ENCODE measurements at places on chromosomes 12 and 14.
A peak's percentile ranks its signal among the peaks of the same experiment; 100 is the strongest.

GRCh38 chr12:57215668-57216013, 953 bp upstream of the NXPH4 start:
- peak; percentile 71 for DNase-seq

- DNase-seq, result no peak
Observed at GRCh38 chr12:95151406-95151805, 65.9 kb downstream of the FGD6 start.

DNA sequence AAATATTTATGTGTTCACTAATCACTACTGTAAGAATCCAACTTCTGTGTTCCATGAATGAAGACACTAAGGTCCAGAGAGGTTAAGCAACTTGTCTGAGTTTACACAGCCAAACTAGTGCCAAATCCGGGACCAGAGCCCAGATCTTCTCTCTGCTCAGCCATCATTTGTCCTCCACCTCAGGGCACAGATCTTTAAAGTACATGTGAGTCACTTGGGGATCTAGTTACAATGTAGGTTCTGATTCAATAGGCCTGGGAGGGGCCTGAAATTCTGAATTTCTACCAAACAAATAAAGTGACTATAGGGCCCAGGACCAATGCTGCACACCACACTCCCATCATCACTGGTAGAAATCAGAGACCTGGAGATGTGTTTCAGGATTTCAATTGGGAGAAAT, 162.9 kb downstream of the GXYLT1 start:
- DNase-seq, result peak; percentile 36

DNA sequence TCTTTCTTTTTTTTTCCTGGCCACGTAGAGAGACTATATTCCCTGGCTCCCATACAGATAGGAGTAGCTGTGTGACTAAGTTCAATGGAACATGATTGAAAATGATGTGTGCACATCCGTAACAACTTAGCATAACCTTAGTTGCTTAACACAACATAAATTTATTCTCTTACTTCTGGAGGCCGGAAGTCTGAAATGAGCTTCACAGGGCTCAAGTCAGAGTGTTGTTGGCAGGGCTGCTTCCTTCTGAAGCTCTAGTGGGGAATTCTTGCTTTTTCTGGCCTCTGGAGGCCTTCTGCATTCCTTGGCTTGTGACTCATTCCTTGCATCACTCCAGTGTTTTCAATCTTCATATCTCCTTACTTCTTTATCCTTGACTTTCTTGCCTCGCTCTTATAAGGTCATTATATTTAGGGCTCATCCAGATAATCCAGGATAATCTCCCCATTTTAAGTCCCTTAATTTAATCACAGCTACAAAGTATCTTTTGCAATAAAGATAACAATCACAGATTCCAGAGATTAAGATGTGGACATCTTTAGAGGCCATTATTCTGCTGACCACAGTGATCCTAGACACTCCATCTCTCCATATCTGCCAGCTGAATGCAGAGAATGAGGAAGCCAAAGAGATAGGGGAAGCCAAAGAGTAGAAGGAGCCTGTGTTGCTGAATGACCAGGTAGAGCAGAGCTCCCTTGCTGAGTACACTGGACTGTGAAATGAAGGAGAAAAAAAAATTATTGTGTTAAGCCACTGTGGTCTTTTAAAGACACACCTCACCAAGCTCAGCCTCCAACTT, 21.0 kb upstream of the SNX6 start:
- peak; percentile 99 for DNase-seq

DNA sequence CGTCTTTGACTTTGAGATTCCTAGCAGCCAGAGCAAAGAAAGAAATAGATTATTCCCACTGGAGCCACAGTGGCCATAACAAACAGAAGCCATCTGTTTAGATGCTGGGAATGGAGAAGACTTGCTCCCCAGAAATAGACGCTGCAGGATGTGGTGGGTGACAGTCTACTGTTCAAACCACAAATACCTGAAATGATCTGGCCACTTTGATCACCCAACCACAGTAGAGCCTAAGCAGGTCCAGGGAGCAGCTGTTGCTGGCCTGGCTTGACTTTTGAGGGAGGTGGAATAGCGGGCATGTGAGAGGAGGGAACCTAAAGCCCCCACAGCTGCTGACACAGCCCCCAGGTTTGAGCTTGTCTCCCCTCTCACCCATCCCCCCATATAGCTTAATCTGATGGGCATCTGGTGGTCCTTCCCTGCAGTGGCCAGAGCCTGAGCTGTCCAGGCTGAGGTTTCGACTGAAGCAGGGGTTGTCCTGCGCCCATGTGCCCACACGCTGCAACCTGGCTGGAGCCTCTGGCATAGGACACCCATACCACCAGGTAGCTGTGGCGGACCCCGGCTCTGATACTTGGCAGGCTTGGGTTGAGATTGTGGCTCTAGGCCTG, 38.7 kb downstream of the SH2B3 start:
- DNase-seq, result no peak

DNA sequence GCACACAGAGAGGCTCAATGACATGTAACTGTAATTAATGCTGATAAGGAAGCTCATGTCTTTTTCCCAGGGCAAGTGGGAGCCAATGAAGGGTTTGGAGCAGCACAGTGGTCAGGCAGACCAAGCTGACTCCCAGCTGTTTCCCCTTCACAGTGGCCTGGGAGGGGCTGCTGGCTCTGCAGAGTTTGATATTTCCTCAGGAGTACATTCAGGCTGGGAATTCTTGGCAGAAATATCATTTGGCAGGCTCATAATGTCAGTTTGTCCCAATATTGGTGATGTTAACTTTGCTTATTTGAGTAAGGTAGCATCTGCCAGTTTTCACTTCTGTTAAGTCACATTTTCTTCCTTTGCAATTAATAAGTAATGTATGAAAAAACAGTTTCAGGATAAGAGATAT, 247.0 kb downstream of the EMP1 start:
- DNase-seq, result no peak

DNA sequence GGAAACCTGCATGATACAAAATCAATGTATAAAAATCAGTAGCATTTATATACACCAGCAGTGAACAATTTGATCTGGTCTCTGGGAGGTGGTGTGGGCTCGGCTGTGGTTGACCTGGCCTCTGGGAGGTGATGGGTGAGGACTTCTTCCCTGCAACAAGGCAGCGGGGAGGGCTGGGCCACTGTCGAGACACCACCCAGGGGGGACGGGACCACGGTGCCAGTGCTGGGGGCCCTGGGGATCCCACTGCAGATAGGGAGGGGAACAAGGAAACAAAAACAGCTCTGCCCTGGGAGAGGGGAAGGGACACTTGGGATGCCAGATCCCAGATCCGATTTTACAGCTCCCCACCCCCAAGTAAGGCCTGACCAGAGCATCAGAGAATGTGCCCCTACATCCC, 189.6 kb upstream of the SFSWAP start:
- no peak for DNase-seq

All from GM23248 (cell line).